ENCODE measurements at places on chromosomes 1 and 21.

DNA sequence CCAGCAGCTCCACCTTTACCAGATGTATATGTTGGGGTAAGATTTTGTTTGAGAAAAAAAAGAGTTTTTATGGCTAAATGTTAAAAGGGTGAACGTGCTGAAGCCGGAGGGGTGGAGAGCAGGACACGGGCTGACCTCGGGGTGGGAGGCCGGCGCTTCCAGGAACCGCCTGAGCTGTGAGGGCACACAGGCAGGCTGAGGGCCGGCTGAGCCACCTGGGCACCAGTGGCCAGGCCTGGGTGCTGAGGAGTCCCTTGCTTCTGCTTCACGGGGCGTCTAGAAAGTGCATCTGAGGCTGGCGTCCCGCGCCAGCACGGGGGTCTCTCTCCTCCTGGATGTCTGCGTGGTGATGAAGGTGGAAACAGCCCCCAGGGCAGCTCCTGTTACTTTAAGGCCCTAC, 33.6 kb upstream of the ADARB1 start:
- peak; percentile 12 for ATAC-seq

DNA sequence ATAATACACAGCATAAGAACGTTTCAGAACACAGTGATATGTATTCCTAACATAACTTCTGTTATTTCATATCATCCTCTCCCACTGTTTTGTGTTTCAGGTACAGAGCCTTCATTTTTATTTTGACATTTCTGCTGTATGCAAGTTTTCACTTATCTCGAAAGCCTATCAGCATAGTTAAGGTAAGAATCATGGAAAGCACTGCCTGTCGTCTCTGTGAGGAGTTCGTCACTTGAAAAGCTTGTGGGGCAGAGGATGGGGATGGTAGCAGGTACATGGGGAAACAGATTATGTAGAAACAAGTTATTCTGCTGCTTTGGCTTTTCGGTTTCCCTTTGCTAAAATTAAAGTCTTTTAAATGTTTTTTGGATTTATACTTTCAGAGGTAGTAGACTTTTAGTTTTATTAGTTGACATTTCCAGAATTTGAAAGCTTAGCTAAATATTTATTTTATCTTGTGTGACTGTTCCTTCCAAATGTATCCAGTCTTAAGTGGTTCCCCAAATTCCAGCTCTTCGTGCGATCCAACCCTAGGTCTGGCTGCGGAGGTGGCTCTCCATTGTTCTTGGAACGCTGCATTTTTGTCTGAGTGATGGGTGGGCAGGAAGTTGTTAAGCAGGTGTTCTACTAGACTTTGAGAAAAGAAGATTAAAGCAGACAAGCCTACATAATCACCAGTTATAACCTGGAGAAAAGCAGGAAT, 12.2 kb downstream of the SLC37A1 start:
- no peak for ATAC-seq

- no peak for ATAC-seq
Observed at GRCh38 chr1:240831922-240832321, 220.0 kb upstream of the GREM2 start.

- ATAC-seq: no peak
Observed at GRCh38 chr1:166875302-166875733, 746 bp downstream of the TADA1 start.

GRCh38 chr1:232385221-232385620, 244.7 kb downstream of the SIPA1L2 start:
- ATAC-seq: peak; percentile 76

DNA sequence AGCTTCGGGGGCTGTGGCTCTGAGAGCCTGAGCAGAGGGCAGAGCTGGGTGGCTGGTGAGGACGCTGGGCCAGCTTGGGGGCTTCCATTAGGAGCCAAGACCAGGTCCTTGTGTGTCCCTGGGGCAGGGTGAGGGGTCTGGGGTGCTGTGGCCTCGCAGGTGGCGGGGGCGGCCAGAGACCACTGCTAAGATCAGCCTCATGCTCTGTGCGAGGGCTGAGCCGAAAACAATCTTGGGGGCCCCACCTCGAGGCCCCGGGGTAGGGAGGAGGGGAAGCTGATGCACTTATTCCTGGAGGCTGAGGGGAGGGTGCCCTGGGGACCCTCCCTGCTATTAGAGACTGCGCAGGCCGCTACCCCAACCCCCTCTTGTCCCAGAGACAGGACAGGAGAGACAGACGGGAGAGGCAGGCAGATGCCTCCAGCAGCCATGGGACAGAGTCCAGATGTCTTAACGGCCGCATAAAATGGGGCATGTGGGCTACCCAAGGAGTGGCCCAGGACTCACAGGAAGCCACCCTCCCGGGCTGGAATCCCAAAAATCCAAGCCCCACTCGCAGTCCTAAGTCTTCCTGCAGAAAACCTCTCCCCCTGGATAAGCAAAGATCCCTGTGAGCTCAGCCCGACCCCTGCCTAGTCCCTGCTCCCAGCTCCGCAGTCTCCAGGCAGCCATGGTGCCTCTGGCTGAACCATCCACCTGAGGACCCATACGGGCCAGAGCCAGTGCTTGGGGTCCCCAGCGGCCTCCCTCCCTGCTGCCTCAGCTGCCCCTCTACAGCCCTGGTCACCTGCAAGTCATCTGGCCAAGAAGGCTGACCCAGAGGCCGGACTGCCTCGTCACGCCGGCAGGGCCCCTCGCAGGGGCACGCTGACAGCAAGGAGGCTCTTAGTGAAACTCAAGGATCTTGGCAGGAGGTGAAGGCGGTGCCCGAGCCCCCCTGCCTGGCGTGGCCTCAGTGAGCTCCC, 43.6 kb upstream of the COL18A1 start:
- ATAC-seq: peak; percentile 2

GRCh38 chr1:169044296-169044695, 62.2 kb upstream of the ATP1B1 start:
- ATAC-seq: no peak

- ATAC-seq: no peak
Observed at GRCh38 chr1:182256931-182257330, 134.7 kb downstream of the GLUL start.

Measured in motor neuron (in vitro differentiated cells).